Stimulated activated CD8-positive, alpha-beta memory T cell treated with anti-CD3 and anti-CD28 coated beads, Interleukin-7, amount 100 ng/mL, for 4 hours (primary cell): ENCODE measurements at places on chromosomes 5 and 9.

DNA sequence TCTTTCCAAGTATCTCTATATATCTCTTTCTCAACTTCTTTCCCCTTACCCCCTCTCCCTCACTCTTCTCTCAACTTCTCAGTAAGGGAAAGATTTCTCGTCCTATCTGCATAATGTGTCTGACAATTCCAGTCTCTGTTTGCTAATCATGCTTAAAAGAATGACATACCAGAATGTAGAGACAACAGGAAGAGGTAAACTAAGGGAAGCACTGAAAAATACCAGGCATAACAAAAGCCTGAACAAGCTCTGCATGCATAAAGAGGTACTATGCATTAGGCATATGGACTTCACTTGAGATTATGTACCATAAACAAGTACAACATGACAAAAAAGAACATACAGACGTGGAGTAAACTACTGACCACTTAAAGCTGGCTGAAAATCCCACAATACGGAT lies 62.6 kb downstream of the SEMA5A start:
- no peak for DNase-seq

GRCh38 chr5:10424124-10424731 lies 17.5 kb upstream of the ROPN1L start:
- DNase-seq: no peak

- DNase-seq: no peak
These were observed 55.9 kb upstream of the NKD2 start for GRCh38 chr5:952597-953271.

- DNase-seq: peak; percentile 33
These were observed 16.3 kb downstream of the NMRK1 start for GRCh38 chr9:75071530-75072122.

GRCh38 chr9:106529616-106530015 lies 333.4 kb upstream of the ZNF462 start:
- DNase-seq: no peak

DNA sequence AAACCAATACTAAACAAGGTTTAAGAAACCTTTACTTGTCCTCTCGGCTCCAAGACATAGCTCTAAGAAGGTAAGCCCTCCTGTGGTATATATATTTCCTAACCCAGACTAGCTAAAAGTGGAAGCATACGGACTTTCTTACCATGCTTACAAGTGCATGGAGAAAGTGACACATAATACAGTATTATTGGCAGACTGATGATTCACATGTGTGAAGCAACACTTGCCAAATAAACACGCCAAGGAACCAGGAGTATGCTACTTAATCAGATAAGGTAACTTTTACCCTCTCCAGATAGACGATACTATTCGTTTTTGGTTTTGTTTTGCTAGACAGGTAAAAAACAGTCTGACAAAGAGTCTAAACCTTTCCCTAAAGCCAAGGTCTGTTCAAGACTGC lies 264.1 kb downstream of the MLLT3 start:
- no peak for DNase-seq

GRCh38 chr5:122413722-122414121 lies 101.7 kb downstream of the SNCAIP start:
- DNase-seq: no peak

DNA sequence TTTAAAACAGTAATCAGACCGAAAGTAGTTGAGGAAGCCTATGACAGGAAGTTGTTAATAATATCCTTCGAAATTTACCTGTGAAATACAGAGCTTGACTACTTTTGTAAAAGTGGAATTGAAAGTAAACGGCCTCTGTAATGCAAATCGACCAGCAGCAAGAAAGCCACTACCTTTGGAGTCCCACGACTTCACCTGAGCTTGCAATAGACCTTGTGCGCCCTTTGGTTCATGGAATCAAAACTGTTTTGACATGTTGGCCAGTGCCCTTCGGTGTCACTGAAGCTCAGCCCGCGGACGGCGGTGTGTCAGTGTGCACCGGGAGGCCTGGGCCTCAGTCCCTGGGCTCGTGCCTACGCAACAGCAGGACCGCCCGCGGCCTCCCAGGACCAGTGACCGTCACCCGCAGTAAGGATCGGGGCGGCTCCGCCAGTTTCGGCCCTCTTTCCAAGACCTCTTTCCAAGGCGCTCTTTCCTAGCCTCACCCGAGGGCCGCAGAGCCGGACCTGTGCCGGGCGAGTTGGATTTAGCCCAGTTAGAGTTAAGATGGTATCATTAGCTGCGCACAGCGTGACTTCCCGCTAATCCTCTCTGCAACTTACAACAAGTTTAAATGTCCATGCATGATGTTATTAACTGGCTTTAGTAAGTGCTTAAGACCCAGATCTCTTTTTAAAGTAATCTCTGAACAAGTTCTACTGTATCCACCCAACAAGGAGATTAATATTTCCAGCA lies 223.3 kb downstream of the MEF2C start:
- DNase-seq: no peak

DNA sequence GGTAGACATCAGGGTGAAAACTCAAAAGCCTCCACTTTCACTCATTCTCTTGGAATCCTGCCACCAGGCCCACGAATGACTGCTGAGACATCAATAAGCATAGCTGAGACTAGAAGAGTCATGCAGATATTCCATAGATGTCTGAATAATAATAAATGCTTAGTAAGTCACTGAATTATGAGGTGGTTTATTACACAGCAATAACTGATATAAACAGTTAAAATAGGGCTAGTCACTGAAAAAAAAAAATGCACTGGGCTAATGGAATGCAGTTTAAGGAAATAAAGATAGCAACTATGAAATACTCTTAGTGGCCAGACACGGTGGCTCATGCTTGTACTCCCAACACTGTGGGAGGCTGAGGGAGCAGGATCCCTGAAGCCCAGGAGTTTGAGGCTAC lies 262.8 kb upstream of the CDH6 start:
- DNase-seq: no peak

- no peak for DNase-seq
These were observed 27.5 kb downstream of the CORO2A start for GRCh38 chr9:98164912-98165311.

GRCh38 chr5:67992923-67993322 lies 222.6 kb upstream of the PIK3R1 start:
- DNase-seq: no peak

DNA sequence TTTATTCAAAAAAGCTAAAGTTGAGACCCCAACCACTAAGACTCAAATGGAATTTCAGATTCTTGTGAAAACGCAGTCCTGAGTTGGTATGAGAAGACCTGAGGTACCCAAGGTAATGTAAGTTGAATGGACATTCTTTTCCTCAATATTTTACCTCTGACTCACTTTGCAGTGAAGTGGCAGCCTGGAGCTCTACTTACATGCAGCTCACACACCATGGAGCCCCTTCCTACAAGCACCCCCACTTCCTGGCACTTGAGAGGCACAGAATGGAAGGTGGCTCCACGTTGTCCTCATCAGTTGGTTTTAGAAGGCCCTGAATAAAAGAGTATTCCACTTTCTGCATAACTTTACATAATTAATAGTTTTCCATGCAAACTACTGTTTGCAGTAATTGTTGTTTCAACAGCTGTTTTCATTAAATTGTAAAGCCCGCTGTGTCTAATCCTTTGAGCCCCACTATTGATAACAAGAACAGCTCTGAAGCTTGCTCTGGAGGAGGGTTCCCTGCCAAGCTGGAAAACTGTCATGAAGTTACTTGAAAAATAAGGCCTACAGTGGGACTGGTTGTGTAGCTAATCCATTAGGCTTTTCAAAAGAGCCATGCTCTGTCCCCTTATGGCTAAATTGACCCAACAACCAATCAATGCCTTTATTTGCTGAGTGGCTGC lies 102.2 kb upstream of the SPATA31D4 start:
- DNase-seq: no peak

- no peak for DNase-seq
These were observed 17.9 kb upstream of the AFF4 start for GRCh38 chr5:132981288-132981687.

- no peak for DNase-seq
These were observed 12.2 kb upstream of the ISL1 start for GRCh38 chr5:51371052-51371451.

DNA sequence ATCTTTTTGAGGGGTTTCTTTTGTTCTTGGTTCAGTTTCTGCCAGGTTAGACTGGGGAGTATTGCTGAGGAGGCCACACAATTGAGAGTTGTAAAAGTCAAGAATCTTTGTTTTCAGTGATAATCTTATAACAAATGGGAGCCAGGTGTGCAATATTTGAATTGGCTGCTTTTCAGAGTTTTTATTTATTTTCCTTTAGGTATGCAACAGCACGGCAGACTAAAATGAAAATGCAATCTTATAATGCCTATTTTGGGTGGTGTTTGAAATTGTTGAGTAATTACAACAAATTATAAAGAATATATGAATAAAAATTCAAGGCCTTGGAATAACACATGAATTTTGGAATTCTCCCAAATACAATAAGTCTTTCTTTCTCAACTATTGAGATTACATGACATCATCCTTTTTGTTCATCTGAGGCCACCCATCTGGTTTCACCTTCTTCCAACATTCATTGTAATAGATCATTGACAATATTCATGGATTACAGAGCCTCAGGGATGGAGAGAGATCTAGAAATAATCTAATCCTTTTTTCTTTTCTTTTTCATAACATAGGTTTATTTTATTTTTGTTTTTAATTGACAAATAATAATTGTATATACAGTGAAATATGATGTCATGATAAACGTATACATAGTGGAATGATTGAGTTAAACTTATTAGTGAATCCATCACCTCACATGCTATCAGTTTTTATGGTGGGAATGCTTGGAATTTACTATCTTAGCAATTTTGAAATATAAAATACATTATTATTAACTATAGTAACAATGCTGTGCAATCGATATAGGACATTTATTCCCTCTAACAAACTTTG lies 1061.0 kb downstream of the NR2F1-AS1 start:
- DNase-seq: no peak

DNA sequence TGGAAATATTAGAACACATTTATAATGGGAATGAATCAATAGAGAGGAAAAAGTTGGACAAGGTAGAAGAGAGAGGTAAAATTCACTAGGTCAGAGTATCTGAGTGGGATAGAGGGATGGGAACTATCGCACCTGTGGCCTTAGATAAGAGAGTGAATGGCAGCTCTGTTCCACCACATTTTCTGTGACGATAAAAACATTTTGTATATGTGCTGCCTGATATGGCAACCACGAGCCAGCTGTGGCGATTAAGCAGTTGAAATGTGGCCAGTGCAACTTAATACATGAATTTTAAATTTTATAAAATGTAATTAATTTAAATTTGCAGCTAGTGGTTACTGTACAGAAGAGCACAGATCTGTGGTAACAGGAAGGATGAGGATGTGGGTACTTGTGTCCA lies 46.7 kb downstream of the ZNF354A start:
- DNase-seq: no peak

DNA sequence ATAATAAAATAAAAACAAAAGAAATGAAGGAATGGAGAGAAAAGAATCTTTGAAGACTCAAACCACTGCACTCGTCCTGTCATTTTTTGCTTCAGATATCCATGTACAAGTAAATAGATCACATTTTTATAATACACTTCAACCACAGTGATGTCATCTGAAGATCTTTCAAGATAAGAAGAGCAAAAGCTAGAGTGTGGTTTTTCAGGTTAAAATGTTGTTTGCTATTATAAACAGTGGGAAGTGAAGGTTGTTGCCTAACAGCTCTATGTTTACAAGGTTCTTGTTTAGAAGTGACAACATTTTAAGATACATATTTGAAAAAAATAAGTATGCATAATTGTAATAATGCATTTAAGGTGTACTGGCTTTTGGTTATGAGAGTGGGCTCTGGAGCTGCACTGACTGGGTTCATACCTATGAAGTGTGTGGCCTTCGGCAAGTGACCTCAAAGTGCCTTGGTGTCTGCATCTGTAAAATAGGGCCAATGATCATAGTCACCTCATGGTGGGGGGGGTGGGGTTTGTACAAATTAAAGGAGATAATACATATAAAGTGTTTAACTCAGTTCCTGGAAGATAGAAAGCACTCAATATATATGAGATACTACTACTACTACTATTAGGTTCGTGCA lies 45.5 kb upstream of the IL7R start:
- DNase-seq: no peak

- DNase-seq: no peak
These were observed 21.1 kb downstream of the CLPTM1L start for GRCh38 chr5:1323803-1324173.

- no peak for DNase-seq
These were observed 603.0 kb downstream of the BNC2 start for GRCh38 chr9:16267281-16268066.

DNA sequence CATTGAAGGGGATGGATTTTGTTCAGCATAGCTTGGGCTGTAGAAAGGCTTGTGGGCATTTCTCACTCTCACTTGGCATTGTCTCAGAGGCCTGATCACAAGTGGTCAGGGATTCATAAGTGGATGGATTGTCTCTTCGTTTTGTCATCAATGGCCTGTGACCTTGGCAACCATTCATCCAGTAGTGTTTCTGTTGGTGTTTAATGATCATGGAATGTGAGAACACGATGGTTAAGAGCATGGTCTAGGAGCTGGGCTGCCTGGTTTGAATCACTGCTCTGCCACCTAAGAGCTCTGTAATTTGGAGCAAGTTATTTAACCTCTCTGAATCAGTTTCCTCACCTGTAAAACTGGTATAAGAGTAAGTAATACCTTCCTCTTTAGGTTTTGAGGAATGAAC lies 430.1 kb upstream of the MEF2C start:
- DNase-seq: no peak

- no peak for DNase-seq
These were observed 1147.7 kb upstream of the WWC1 start for GRCh38 chr5:167143716-167144115.

GRCh38 chr9:111965566-111966019 lies 69.0 kb downstream of the UGCG start:
- no peak for DNase-seq

DNA sequence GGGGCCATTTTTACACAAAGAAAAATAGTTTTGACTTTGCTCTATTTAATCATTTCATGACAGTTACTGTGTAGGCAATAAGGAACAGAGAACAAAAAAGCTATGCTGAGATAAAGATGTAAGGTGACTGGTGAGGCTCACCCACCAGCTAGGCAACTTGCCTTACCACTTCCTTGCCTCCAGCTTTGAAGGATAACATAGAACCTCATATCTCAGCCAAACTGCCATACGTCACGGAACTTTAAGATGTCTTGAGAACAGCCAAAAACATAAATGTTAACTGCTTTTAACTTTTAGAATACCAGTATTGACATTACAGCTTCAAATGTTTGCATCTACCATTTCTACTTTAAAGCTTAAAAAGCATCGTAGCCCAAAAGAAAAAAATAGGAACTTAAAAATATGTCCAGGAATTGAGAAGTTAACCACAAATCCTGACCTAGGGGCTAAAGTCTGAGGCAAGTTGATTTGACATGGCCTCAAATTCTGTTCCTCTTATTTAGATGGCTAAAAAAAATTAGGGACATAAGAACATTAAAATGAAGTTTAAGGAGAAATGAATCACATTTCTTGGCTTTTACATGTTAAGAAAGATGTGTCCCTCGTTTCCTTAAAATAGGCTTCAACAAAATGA lies 7.7 kb upstream of the GCNT4 start:
- DNase-seq: no peak
